Stimulated activated CD8-positive, alpha-beta memory T cell treated with anti-CD3 and anti-CD28 coated beads, Interleukin-4, amount 100 ng/mL, for 24 hours (primary cell): ENCODE measurements at places on chromosomes 4 and X.

GRCh38 chr4:41976775-41977516, 4.6 kb upstream of the DCAF4L1 start:
- DNase-seq, result no peak

DNA sequence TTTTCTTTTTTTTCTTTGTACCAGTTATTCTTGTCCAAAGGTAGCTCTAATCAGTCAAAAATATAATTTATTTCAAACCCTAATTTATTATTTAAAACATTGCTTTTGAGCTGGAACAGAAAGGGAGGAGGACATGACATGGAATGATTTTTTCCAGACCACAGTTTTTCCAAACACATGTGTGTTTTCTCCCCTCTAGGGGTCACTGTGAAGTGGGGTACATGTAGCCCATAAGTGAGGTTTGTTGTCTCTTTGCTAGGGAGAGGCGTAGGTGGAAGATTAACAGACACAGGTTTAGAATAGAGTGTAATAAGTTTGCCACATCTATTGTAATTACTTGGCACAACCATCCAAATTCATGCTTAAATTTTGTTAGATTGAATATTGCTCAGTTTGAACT, 83.0 kb downstream of the TNIP2 start:
- DNase-seq, result no peak

GRCh38 chr4:116400480-116400879, 684.9 kb downstream of the TRAM1L1 start:
- no peak for DNase-seq

- no peak for DNase-seq
Observed at GRCh38 chrX:29561417-29561816, 653.9 kb upstream of the MAGEB2 start.

DNA sequence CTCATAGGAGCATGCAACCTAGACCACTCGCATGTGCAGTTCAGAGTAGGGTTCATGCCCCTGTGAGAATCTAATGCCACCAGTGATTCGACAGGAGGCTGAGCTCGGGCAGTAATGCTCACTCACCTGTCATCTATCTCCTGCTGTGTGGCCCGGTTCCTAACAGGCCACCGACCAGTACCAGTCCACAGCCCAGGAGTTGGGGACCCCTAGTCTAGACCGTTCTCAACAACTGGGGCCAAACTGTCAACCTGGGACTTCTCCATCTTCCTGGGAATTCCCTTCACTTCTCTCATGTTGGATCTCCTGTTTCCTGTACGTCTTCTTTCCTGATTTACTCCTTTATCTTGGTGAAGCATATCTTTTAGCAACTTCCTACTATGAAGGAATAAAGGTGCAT, 79.4 kb upstream of the HELT start:
- DNase-seq, result no peak

GRCh38 chr4:170682558-170683294, 593.0 kb upstream of the AADAT start:
- no peak for DNase-seq

DNA sequence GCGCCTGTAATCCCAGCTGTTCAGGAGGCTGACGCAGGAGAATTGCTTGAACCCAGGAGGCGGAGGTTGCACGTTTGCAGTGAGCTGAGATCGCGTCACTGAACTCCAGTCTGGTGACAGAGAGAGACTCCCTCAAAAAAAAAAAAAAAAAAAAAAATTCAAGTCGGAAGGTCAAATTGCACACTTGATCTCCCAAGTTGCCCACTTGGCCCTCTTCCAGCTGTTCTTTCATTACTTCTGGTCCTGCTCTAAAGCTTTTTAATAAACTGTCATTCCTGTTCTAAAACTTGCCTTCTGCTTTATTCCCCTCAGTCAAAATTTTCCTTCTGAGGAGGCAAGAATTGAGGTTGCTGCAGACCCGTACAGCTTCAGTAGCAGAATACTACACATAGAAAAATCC, 2358.0 kb downstream of the ARAP2 start:
- no peak for DNase-seq

GRCh38 chr4:151206241-151207005, 70.5 kb upstream of the PRSS48 start:
- no peak for DNase-seq

GRCh38 chr4:2788532-2789103, 4.3 kb upstream of the SH3BP2 start:
- no peak for DNase-seq

DNA sequence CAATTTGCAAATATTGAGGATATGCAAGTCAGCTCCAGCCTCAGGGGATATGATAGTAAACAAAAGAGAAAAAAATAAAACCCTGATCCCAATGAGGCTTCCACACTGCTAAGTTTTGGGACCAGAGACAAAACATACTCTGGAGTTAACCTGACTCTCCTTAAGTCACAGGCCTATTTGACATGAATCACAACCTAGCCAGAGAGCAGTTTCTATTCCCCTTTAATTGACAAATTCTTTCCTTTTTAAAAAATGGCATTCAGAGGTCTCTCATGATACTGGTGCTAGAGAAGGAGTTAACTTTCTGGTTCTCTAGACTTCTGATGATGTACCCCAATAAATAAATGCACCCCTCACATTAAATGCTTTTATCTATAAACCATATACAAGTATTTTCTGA, 8.8 kb downstream of the ACSL1 start:
- DNase-seq, result no peak
